Pancreas (tissue), 10 donors: ENCODE measurements at places on chromosomes 16 and 17. TPM values are rescaled to one million over a fixed set of nuclear protein-coding genes. Genes with fewer than 3 reads are reported as not detected.
A peak's percentile ranks its signal among the peaks of the same experiment; 100 is the strongest.

GRCh38 chr17:14470417-14470816, 169.5 kb downstream of the HS3ST3B1 start:
- DNase-seq: no peak

DNA sequence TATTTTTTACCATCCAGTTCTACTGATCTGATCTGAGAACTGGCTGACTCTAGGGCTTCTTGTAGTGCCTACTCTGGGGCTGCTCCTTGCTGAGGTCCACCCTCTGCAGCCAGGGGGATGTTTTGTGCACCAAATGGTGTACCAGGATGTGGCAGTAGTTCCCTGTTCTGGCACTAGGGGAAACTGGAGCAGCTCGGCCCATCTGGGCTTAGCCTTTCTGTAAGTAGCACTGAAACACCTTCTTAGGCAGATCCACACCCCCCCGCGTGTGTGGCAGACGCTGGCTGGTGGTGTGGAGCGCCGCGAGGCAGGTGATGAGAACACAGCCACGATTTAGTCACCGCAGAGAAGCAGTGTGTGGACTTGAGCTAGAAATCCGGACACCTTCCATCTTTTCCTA, 17.0 kb downstream of the DUSP14 start:
- no peak for DNase-seq

- no peak for DNase-seq
These were observed 104.3 kb downstream of the PHKB start for GRCh38 chr16:47565454-47565853.

DNA sequence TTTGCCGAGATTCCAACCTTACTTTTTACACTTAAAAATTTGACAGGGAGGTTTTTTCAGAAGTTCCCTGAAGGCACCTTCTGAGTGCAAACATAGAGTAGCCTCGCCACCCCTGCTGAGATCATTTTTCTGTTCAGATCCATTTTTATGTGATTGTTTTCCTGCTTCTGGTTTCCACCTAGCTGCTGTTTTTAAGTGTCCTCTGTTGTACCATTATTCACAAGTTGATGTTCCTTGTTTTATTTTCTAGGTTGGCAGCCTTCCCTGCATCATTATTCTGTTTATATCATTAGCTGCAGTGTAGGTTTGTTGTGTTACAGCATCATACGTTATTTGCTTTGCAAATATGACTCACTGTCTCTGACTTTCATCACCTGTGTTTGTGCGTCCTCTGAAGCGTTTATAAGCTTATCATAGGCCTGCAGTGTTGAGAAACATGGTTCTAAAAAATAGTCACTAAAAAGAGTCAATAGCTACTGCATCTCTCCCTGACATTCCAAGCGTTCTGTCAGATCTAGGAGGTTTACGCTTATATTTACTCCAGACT, 116.9 kb upstream of the CLEC3A start:
- DNase-seq: no peak

TNP2 gene
- not detected for polyA plus RNA-seq

DNA sequence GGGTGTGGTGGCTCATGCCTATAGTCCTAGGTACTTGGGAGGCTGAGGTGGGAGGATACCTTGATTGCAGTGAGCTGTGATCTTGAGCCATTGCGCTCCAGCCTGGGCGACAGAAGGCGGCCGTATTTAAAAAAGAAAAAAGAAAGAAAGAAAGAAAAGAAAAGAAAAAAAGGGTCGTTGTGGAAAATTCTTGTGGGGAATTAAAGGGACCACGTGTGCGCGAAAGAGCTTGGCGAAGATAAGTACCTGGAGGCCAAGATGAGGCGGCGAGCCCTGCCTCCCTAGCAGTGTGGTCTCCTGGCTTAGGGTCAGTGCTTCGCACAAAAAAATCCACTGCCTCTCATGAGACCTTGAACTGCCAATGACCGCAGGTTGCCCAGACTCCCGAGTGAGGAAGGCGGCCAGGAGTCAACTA, 728 bp upstream of the NMT1 start:
- no peak for DNase-seq

- no peak for DNase-seq
These were observed 101.2 kb downstream of the KCNJ2 start for GRCh38 chr17:70270554-70270953.

DNA sequence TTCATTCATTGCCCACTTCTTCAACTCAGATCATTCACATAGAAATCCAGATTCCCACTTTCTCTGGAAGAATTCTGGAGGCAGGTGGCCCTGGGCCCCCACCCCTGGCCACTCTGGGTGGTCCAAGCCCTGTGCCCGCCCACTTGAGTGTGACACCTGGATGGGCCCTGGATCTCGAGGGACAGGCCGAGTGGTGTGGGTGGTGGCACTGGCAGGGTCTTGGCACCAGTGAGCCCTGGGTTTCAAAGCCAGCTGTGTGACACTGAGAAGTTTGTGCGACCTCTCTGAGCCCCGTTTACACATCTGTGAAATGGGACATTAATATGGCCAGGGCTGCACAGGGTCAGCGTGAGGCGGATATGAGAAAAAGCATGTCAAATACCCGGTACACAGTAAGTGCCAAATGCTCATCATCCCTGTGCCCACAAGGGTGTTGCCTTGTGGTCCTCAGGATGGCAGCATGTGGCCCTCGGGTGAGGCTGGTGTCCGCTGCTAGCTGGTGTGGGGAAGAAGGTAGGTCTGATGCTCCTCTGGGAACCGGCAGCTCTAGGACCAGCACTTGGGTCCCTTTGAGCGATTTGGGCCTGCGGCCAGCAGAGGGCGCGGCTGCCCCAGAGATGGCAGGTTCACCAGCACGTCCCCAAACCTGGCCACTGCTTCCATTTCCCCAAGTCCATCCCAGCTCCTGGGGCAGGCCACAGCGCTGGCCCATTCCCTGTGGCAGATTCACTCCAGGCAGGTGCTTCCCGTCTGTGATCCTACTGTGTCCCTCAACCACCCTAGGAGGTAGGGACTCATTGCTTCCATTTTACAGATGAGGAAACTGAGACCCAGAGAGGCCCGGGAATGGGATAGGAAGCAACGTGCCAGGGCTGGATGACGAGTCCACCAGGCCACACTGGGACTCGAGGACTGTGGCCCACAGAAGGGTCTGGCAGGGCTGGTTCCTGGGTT, 3.6 kb downstream of the OSGIN1 start:
- DNase-seq: peak; percentile 82

- no peak for DNase-seq
These were observed 10.1 kb downstream of the RIPOR1 start for GRCh38 chr16:67538666-67539101.

GRCh38 chr17:68600931-68601564, at the start of gene FAM20A:
TSS of gene FAM20A (minus strand) at chr17:68601367. CDS start at chr17:68600666, 701 bp downstream.
- DNase-seq: peak; percentile 49

CEMP1 gene
- 1.2 TPM for polyA plus RNA-seq

NOD2 gene
- 0.19 TPM for polyA plus RNA-seq

DNA sequence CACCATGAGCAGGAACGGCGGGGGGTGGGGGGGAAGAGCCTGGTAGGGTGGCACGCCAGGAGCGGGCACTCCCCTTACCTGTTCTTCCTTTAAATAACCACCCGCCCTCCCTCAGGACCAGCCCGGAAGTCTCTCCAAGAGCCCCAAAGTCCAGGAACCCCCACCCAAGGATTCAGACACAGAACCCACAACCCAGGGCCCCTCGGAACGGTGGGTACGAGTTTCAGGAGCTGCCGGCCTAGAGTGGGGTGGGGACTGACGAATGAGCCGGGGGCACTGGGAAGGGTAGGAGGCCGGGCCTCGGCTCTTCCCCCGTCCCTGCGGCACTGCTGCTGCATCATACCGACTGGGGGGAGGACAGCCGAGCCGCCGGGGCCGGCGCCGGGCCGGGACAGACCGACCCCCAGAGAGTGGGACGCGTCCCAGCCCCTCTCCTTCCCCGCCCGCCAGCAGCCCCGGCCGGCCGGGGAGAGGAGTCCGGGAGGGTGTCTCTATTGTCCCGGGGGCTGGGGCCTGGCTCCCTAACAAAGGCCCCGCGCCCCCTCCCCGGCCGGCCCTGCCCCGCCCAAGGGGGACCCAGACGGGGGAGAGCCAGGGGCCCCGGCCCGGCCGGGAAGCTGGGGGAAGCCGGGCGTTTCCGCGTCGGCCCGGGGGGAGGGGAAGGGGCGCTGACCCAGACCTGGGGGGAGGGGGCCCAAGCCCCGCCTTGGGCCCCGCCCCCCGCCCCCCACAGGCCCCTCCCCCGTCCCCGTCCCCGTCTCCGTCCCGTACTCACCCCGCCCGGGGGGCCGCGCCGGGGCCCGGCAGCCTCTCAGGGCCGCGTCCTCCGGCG, 747 bp downstream of the ATXN7L3 start:
- peak; percentile 90 for DNase-seq

KRT23 gene
- 7.6 TPM for polyA plus RNA-seq

LRRC46 gene
- polyA plus RNA-seq: 0.73 TPM

DNA sequence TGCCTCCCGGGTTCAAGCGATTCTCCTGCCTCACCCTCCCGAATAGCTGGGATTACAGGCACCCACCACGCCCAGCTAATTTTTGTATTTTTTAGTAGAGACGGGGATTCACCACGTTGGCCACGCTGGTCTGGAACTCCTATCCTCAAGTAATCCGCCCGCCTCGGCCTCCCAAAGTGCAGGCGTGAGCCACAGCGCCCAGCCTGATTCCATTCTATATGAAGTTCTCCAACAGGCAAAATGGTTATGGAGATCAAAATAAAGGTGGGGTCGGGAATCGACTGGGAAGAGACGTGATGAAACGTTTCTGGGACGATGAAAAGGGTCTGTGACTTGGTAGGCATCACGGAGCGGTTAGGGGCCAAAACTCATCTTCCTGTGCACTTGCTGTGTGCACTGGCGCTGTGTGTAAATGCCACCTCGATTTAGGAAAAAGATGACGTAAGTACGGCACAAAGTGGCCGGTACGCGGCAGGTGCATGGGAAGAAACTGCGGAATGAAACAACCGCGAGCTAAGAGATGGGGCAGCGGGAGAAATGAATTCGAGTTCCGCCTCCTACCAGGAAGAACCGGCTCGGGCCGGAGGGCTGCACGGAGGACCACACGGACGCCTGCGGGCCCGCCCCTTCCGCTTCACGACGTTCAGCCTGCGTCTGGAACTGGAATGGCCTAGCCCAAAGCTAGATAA, 1.6 kb downstream of the TP53 start:
- peak; percentile 91 for DNase-seq

PERCC1 gene
- polyA plus RNA-seq: not detected

DNA sequence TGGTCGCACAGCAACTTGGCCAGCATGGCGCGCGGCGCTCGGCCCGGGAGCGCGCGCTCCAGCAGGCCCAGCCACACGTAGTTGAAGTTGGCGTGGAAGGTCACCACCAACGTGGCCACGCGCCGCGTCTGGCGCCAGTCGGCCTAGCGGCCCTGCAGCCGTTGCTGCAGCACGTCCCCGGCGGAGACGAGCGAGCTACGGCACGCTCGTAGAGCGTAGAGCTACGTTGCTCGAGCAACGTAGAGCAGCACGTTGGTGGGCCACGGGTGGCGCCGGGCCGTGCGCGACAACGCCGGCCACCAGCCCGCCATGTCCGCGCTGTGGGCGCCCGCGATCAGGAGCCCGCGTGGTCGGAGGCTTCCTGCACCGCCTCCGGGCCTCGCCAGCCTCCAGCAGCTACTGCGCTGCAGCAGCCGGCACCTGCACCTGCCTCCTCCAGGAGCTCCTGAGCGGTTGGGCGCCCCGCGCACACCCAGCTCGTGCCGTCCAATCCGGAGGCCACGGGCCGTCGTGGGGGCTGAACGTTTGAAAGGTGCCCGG, 13.4 kb upstream of the SULT1A1 start:
- peak; percentile 76 for DNase-seq

FAM171A2 gene
- polyA plus RNA-seq: 0.87 TPM

GRAP gene
- polyA plus RNA-seq: 1.5 TPM

DNA sequence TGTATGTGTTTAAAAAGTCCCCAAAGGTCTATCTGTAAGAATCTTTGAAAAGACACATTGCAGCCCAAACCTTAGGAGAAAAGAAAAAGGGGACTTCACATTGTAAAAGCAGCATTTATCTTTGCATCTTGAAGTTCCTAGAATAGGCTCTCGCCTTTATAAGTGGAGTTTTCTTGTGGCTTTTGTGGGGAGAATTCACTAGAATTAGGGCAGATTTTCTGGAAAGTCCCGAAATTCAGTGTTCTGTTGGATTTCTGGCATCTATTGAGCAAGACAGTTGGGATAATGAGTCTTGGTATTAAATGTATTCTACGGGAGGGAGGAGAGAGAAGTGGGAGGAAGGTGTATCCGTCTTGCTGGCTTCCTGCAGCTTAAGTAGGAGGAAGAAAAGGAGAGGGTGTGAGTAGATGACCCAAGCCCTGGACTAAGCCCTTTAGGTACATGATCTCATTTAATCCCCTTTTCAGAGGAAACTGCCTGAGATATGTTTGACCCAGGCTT, 62.6 kb downstream of the PRKCA start:
- no peak for DNase-seq
